ENCODE measurements at places on chromosomes 13 and 19.

DNA sequence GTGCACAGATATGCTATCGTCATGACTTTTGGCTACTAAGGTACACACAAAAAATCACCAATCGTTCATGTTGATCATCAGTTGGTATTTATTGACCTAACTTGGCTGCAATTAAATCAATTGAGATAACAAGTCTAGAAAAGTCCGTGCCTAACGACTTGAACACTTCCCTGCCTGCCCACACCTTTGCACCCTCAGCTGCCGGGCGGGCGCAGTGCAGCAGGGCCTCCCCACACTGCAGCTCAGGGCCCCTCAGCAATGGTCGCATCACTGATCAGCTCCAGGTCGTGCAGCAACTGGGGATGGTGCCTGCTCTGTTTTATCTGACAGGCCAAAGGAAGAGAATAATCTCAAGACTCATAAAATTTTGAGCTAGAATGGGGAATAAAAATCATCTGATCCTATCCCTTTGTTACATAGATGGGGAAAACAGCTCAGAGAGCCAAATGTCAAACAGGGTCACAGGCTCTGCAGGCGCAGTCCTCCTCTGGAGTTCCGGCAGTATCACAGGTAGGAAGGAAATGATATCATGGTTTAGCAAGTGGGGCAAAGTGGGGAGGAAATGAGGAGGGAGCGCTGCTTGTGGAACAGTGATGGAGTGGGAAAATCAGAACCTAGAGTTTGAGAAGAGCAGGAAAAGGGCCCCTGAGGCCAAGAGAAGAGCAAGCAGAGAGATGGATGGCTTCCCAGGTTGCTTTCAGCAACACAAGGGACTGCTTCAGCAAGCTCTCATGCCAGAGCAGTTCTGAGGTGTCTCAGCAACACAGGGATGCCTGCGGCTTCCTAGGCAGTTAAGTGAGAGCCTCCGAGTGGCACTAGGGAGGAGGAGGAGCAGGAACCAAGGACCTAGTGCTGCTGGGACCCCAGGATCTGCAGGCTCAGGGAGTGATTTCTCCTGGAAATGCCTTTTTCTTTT is 57.5 kb downstream of the SLC7A1 start:
- no peak for DNase-seq

DNA sequence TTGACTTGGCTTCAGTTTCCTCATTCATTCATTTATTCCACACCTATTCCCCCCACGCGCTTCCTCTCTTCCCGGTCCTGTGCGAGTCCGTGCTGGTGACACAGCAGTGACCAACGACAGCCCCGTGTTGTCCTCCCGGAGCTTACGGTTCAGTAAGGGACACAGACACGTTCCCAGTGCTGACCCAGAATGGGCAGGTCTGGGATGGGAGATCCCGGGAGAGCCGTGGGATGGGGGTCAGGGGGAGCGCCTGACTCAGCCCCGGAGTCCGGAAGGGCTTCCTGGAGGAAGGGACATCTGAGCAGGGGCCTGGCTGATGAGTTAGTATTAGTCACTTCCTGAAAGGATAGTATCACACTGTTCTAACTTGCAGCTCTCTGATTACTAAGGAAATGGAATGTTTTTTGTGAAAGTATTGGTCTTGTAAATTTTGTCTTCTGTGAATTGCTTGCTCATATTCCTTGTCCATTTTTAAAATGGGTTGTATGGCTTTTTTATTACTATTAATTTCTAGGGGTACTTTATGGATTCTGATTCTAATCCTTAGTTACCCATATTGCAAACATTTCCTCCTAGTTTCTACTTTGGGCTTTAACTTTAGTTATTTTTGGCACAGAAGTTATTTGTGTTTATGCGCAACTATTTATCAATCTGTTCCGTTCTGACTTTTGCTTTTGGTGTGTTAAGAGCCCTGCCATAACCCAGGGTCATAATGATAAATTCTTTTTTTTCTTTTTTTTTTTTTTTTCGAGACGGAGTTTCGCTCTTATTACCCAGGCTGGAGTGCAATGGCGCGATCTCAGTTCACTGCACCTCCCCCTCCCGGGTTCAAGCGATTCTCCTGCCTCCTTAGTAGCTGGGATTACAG is 708 bp upstream of the ERCC1 start:
- DNase-seq = no peak

- no peak for DNase-seq
Measured at GRCh38 chr13:49419276-49419675, 24.6 kb downstream of the CAB39L start.

DNA sequence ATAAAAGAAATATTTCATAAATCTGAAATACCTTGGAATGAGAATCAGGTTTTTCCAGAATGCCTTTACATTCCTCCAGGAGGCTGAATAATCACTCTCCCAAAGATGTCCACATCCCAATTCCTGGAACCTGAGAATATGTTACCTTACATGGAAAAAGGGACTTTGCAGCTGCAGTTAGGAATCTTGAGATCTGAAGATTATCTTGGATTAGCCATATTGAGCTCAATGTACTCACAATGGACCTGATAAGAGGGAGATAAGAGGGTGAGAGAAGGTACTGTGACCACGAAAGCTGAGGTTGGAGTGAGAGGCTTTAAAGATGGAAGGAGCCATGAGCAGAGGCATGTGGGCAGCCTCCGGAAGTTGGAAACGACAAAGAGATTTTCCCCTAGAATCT is 36.8 kb upstream of the MBNL2 start:
- no peak for DNase-seq

GRCh38 chr13:76813000-76813691 is 73.1 kb downstream of the KCTD12 start:
- DNase-seq = no peak

DNA sequence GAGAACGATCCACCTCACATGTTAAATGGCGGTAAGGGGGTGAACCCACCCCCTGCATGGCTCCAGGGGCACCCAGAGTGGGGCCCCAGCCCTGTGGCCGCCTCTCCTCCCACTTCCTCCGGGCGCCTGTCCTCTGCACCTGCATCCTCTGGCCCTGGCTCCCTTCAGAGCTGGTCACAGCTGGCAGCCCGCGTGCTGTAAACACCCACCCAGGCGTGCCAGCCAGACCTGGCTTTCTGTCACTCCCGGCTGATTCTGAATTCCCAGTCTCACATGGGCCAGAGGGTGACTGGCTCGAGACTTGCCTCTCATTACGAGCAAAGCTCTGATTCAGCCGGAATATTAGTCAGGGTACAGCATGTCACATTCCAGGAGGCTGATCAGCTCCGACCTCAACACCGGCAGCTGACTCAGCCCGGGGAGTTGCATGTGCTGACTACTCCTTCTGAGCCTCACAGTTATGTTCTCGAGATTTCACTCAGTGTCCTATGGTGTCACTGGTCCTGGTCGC is 75.1 kb downstream of the GNG7 start:
- no peak for DNase-seq

DNA sequence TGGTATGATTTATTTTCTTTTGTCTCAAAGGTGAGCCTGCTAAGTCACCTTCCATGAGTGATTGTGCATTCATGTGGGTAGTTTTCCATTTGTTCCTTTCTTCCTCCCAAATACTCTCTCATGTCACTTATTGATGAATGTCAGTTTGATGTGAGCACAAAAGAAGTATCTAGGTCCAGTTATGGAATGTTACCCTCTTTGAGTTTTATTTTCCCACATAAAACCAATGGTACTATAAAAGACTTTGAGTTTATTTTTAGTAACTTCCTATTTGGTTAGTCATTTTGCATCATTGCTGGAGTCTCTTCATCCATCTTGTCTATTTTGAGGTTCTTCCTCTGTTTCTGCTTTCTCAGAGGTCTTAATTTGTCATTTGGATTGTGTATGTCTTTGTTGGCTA is 321.3 kb downstream of the GPC6 start:
- DNase-seq = no peak

DNA sequence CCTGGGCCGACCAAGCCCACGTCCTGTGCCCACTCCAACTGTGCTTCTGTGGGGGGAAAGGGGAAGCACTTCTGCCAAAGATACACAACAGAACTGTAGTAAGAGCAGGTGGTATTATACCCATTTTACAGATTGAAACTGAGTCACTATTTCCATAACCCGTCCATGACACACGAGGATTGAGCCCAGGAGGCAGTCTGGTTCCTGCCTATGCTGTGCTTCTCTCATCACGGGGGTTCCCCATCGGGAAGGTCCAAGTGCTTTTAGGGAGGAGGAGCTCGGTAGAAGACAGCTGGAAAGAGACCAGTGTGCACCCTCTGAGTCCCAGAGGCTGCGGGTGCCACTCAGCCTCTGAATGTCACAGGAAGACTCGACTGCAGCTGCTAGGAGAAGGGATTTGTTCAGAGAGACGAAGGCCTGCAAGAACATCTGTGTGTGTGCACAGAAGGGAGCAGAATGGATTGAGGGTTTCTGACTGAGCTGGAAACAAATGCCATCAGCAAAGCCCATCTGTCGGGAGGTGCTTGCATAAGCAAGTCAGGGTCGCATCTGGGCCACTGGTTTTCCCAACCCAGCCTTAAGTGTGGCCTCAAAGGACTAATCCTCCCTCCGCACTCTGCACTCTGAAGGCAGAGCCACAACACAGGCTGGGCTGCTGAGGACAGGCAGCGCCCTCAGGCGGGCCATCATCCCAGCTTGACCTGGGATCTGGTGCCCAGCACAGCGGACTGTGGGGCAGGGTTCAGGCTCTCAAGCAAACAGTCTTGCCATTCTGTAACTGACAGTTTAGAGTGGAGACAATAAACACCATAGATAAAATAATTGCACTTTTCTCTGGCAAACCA is 150.0 kb downstream of the DPF1 start:
- no peak for DNase-seq

- no peak for DNase-seq
Measured at GRCh38 chr13:114325729-114326128, 11.4 kb downstream of the CHAMP1 start.

DNA sequence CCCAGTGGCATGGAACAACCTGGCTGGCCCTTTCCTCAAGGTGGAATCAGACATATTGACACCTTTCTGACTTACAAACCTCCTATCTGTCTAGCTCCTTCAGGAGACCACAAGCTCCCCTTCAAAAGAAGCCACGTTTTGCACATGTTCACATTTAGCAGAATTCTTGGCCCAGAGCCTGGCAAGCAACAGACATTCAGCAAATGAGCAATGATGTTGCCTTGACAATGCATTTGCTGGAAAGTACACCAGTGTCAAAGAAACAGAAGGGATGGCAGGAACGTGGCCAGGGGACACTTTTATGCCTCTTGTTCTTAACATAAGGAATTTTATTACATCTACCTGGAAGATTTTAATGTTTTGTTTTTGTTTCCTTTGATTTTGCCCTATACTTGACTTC is 85.5 kb upstream of the FGF14 start:
- DNase-seq = no peak

GRCh38 chr13:106500445-106500844 is 35.0 kb downstream of the EFNB2 start:
- DNase-seq = no peak

DNA sequence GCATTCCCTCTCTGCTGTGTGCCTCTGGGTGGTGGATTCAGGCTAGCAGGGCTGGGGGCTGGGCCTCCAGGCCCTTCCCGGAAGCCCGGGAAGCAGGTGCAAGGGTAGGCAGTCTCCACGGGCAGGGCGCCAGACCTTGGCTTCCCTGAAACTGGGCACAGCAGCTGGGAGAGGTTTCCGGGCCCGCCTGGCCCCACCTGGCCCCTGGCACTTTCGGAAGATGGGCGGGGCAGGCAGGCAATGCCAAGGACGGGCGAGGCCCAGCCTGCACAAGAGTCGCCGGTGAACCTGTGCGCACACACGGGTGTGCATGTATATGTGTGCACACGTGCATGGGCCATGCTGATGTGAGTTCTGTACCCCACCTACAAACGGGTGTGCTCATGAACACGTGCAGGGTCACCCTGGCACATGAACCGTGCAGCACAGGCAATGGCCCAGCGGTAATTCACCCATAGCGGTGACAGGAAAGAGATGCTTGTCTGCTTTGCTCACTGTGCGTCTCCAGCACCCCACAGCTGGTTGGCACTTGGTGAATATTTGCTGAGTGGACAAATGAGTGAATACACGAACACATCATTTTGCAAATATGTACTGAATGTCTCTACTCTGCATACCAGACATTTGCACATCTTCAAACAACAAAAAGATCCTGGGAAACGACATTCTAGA is 15.3 kb downstream of the GADD45B start:
- DNase-seq = no peak

DNA sequence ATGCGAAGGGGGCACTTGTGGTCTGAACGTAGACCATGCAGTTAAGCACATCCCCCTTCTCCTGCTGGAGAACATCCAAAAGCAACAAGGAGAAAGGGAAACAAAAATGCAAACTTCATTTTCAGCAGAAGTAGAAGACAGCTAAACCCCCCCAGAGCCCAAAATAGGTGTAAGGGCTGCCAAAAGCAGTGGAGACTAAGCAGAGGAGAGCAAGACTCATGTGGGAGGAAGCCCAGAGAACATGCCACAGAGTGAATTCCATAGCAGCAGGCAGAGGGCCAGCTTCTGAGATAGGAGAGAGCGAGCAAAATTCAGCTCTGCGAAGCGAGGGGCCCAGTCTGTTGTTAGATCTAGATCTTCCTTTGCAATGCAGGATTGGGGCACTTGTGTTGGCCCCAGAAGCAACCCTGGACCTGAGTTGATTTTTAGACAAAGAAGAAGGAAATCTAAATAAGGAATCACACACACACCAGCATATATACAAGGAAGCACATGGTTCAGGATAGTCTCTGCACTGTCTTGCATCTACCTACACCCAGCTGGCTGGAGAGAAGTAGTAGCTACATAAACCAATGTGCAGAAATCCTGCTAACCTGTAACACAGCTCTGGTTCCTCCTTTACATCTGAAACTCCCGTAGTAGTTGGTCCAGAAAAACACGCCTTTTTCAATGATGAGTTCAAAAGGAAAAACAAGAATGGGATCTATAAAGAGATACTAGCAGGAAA is 199.6 kb downstream of the SPRY2 start:
- no peak for DNase-seq

GRCh38 chr13:63209330-63210017 is 1793.8 kb upstream of the PCDH20 start:
- no peak for DNase-seq

DNA sequence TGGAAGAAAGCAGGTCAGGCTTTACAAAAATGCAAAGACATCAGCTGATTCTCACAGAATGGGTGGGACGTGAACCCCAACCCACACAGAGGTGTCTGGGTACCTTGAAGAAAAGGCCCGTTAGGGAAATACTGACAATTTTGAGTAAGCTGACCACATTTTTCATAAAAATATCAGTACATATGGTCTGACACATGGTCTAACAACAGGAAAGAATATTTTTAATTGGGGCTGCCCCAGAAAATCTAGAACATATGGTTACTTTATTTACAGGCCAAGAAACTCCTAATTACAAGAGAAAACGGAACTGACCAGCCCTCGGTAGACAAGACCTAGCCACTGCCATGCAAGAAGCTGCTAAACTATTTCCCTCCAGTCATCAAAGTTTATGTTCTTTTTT is 48.7 kb upstream of the ITM2B start:
- DNase-seq = no peak

GRCh38 chr13:34941436-34941834 is 635 bp upstream of the NBEA start:
- no peak for DNase-seq

DNA sequence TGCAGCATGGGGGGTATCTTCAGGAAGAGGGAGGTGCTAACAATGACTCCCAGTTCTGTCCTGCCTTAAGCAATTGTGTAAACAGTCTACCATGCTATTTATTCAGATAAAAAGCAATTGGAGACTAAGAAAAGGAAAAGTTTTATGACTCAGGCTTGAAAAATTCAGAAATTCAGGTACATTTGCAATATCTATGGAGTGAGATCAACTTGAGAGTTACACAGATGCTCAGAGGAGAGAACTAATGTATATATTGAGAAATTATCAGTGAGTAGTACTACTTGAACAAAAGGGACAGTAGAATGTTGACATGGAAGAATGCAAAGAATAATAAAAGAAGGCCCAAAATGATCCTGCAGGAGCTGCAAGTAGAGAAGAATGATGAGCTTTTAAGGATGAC is 277.6 kb upstream of the DACH1 start:
- no peak for DNase-seq

- no peak for DNase-seq
Measured at GRCh38 chr19:29454109-29454508, 71.7 kb upstream of the VSTM2B start.

Measured in GM18507 (cell line).